ENCODE measurements at places on chromosomes 2 and 18. TPM values are rescaled to one million over a fixed set of nuclear protein-coding genes. Genes with fewer than 3 reads are reported as not detected.
A peak's percentile ranks its signal among the peaks of the same experiment; 100 is the strongest.

The RGPD3 gene
- 0.16 TPM for total RNA-seq

The MROH2A gene
- not detected for total RNA-seq

The TWIST2 gene
- not detected for total RNA-seq

The PCARE gene
- not detected for total RNA-seq

The CLASP1 gene
- total RNA-seq = 62.6 TPM

The NAGK gene
- total RNA-seq = 75.2 TPM

The SLC30A3 gene
- 2.1 TPM for total RNA-seq

The FZD7 gene
- total RNA-seq = 1.5 TPM

The QPCT gene
- total RNA-seq = 1.6 TPM

GRCh38 chr2:208266553-208266893 is 468 bp downstream of the PIKFYVE start:
- no peak for DNase-seq
- peak overlapping the region; percentile 92 for H3K27ac ChIP-seq
- peaks cover 10% of the 10 kb centered on the region for H3K36me3 ChIP-seq
- H3K27me3 ChIP-seq = no peaks in the 10 kb centered on the region
- H3K4me3 ChIP-seq = peak overlapping the region; percentile 89
- H3K4me1 ChIP-seq = peaks cover 51% of the 10 kb centered on the region

- peaks cover 6% of the 10 kb centered on the region for H3K4me1 ChIP-seq
- H3K27ac ChIP-seq = no peak overlapping the region
- H3K4me3 ChIP-seq = no peak overlapping the region
- no peak for DNase-seq
- H3K27me3 ChIP-seq = peaks cover 8% of the 10 kb centered on the region
- no peaks in the 10 kb centered on the region for H3K36me3 ChIP-seq
Observed at GRCh38 chr18:76402026-76402990, 92.7 kb downstream of the ZNF516 start.

DNA sequence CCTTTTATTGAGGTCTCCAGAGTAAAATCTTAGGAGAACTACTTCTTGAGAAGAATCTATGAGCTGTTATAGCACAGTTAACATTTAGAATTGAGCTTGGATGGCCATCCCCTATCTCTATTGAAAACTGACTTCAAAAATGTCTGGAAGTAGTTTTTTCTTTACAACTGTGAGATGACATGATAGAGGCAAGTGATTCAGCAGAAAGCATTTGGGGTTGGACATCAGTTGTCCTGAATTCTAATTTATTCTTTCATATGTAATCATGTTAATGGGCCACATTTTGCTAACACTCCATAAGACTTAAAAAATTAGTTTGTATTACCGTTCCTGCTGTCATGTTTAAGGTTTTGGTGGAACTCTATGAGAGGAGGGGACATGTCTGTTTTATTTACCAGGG is 237.0 kb upstream of the SLC14A2 start:
- H3K27ac ChIP-seq = no peak overlapping the region
- no peak for DNase-seq
- H3K36me3 ChIP-seq = no peaks in the 10 kb centered on the region
- peaks cover 2% of the 10 kb centered on the region for H3K27me3 ChIP-seq
- no peak overlapping the region for H3K4me3 ChIP-seq

- DNase-seq = no peak
- H3K4me1 ChIP-seq = peaks cover 9% of the 10 kb centered on the region
- peak overlapping the region; percentile 47 for H3K27ac ChIP-seq
- H3K27me3 ChIP-seq = peaks cover 1% of the 10 kb centered on the region
- peaks cover 54% of the 10 kb centered on the region for H3K36me3 ChIP-seq
- no peak overlapping the region for H3K4me3 ChIP-seq
Observed at GRCh38 chr2:121377646-121378045, 92.6 kb upstream of the TFCP2L1 start.

GRCh38 chr18:29251681-29252080 is 1074.8 kb upstream of the CDH2 start:
- no peaks in the 10 kb centered on the region for H3K36me3 ChIP-seq
- H3K4me1 ChIP-seq = no peaks in the 10 kb centered on the region
- H3K4me3 ChIP-seq = no peak overlapping the region

GRCh38 chr2:120660056-120660694 is 75.5 kb upstream of the GLI2 start:
- DNase-seq = no peak
- H3K4me1 ChIP-seq = no peaks in the 10 kb centered on the region
- no peaks in the 10 kb centered on the region for H3K36me3 ChIP-seq
- H3K27ac ChIP-seq = no peak overlapping the region
- H3K4me3 ChIP-seq = no peak overlapping the region

DNA sequence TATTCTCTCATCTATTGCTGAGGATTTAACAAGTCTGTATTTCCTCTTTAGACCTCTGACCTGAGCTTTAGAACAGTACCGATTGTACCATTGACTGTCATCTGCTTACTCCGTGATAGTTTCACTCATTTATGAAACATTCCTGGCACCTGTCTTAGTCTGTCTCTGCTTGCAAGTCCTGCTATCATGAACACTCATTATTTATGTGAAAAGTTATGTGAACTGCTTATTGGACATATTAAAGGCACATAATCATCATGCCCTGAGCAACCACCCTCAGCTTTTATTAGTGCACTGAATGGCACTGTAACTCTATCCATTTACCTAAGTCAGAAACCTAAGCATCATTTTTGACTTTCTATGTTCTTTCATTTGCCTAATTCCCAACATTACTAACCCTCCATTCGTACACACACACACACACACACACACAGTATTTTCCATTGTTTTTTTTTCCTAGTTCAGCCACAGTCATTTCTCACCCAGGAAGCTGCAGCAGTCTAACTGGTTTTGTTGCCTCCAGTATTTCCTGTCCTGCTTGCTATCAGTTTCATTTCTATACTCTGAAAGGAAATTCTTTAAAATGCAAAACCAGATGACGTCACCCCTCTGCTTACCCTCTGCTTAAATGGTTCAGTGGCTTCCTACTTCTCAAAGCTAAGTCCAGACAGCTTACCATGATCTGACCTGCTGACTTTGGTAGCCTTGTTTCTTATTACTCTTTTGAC is 146.1 kb downstream of the HAUS1 start:
- H3K4me3 ChIP-seq = peak overlapping the region; percentile 28
- H3K36me3 ChIP-seq = peaks cover 46% of the 10 kb centered on the region
- H3K27me3 ChIP-seq = no peaks in the 10 kb centered on the region

DNA sequence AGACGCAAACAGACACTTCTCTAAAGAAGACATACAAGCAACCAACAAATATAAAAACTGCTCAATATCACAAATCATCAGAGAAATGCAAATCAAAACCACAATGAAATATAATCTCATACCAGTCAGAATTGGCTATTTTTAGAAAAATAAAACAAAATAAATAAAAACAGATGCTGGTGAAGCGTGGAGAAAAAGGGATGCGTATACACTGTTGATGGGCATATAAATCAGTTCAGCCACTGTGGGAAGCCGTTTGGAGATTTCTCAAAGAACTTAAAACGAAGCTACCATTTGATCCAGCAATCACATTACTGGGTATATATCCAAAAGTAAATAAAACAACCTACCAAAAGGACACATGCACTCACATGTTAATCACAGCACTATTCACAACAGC is 206.2 kb downstream of the HNMT start:
- H3K27ac ChIP-seq = no peak overlapping the region
- H3K27me3 ChIP-seq = no peaks in the 10 kb centered on the region
- DNase-seq = no peak

GRCh38 chr2:168114619-168115018 is 132.8 kb downstream of the STK39 start:
- H3K27me3 ChIP-seq = no peaks in the 10 kb centered on the region
- no peaks in the 10 kb centered on the region for H3K4me1 ChIP-seq
- no peak overlapping the region for H3K4me3 ChIP-seq
- H3K27ac ChIP-seq = no peak overlapping the region
- DNase-seq = no peak

DNA sequence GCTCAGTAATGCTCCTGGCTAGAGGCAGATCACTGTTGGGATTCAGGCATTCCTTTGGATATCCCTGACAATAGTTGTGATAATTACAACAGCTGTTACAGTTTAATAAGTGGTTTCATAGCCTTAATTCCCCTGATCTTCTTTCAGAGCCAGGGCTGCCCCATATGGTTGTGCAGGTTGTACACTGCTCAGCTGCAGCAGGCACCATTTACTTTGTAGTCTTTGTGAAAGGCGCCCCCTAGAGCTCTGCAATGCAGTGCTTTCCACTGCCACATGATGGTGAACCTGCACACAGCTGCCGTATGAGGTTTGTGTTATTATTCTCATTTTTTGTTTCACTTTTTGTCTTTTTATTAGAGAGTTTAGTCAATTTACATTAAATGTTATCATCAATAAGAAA is 239.1 kb downstream of the KCNS3 start:
- no peak overlapping the region for H3K4me3 ChIP-seq
- no peak overlapping the region for H3K27ac ChIP-seq
- no peak for DNase-seq
- no peaks in the 10 kb centered on the region for H3K4me1 ChIP-seq
- H3K36me3 ChIP-seq = no peaks in the 10 kb centered on the region

GRCh38 chr2:231665245-231666170 is 42.8 kb upstream of the PTMA start:
- H3K27ac ChIP-seq = peak overlapping the region; percentile 34
- DNase-seq = no peak
- H3K36me3 ChIP-seq = no peaks in the 10 kb centered on the region
- no peaks in the 10 kb centered on the region for H3K27me3 ChIP-seq
- peaks cover 25% of the 10 kb centered on the region for H3K4me1 ChIP-seq
- no peak overlapping the region for H3K4me3 ChIP-seq

DNA sequence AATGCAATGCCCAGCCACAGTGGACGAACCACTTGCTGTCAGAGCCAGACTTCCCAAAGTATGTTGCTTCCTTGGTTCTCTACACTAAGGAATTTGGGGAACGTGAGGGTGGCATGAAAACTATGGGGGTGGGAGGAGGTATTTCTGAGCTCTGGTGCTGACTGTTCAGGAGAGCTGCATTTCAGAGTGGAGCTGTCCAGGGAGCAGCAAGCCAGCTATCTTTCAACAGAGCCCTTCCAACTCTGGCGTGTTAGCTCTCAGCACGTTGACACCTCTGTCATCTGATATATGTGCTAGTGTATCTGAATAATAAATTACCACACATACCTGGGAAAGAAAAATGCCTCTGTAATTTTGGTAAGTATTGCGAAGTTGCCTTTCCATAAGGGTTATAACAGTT is 66.1 kb downstream of the SAP130 start:
- DNase-seq = no peak
- no peaks in the 10 kb centered on the region for H3K27me3 ChIP-seq
- peaks cover 28% of the 10 kb centered on the region for H3K36me3 ChIP-seq

DNA sequence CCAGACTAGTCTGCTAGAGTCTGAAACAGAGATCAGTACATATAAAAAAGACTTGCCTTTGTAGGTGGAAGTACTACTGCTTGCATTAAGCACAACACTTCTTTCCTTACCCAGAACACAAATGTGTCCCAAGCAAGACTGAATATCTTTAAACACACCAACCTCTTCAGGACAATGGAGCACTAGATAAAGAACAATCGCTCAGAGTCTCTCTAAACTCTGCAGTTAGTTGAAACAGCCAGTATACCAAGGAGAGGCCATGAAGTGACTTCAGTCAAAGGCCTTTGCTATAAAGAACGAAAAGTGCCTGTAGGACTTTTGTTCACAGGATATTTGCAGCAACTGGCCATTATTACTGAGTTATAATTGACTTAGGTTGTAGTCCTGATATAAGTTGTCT is 9.9 kb upstream of the B4GALT6 start:
- no peak for DNase-seq
- H3K27ac ChIP-seq = no peak overlapping the region
- H3K4me1 ChIP-seq = no peaks in the 10 kb centered on the region
- H3K27me3 ChIP-seq = peaks cover 28% of the 10 kb centered on the region
- no peak overlapping the region for H3K4me3 ChIP-seq
- H3K36me3 ChIP-seq = no peaks in the 10 kb centered on the region

- peaks cover 2% of the 10 kb centered on the region for H3K36me3 ChIP-seq
- H3K27me3 ChIP-seq = no peaks in the 10 kb centered on the region
- no peak for DNase-seq
Observed at GRCh38 chr2:105330681-105331375, 1.3 kb upstream of the TGFBRAP1 start.

- H3K4me3 ChIP-seq = no peak overlapping the region
- no peaks in the 10 kb centered on the region for H3K4me1 ChIP-seq
- peaks cover 11% of the 10 kb centered on the region for H3K27me3 ChIP-seq
- H3K36me3 ChIP-seq = no peaks in the 10 kb centered on the region
- no peak overlapping the region for H3K27ac ChIP-seq
- DNase-seq = no peak
Observed at GRCh38 chr18:24535527-24536295, 75.3 kb downstream of the HRH4 start.

- no peak overlapping the region for H3K4me3 ChIP-seq
- no peak overlapping the region for H3K27ac ChIP-seq
- DNase-seq = no peak
- H3K36me3 ChIP-seq = no peaks in the 10 kb centered on the region
- H3K4me1 ChIP-seq = no peaks in the 10 kb centered on the region
Observed at GRCh38 chr2:18722101-18722500, 132.7 kb upstream of the NT5C1B start.

Measured in activated T-helper 1 cell treated with anti-CD3 and anti-CD28 coated beads, Interleukin-12 subunit alpha, Interleukin-12 subunit beta, Interleukin-2, Interleukin-4 antibody, amounts not matched to agents 30 ng/mL and 10 ng/mL and 1 ng/mL, durations not matched to agents 14 hours and 24 hours and 36 hours (primary cell).